ENCODE measurements at places on chromosomes 4 and X. TPM values are rescaled to one million over a fixed set of nuclear protein-coding genes. Genes with fewer than 3 reads are reported as not detected.

SMARCA1 gene
- 55.8 TPM for total RNA-seq

HCFC1 gene
- 27.1 TPM for total RNA-seq

USP17L24 gene
- total RNA-seq, result not detected

PIM2 gene
- total RNA-seq, result 4.6 TPM

SYN1 gene
- not detected for total RNA-seq

IL1RAPL2 gene
- total RNA-seq, result 0.03 TPM

AMTN gene
- total RNA-seq, result not detected

ETDB gene
- total RNA-seq, result not detected

RGS12 gene
- total RNA-seq, result 29.0 TPM

PPBP gene
- not detected for total RNA-seq

HSFX2 gene
- not detected for total RNA-seq

TCEAL6 gene
- total RNA-seq, result not detected

ITGB1BP2 gene
- total RNA-seq, result 109 TPM

PNMA3 gene
- not detected for total RNA-seq

FRMD7 gene
- total RNA-seq, result 0.10 TPM

STATH gene
- total RNA-seq, result not detected

GAGE12E gene
- not detected for total RNA-seq

LIMCH1 gene
- total RNA-seq, result 83.0 TPM

ARFIP1 gene
- 26.7 TPM for total RNA-seq

SPP1 gene
- not detected for total RNA-seq

SPON2 gene
- 3.7 TPM for total RNA-seq
